ENCODE measurements at places on chromosomes 6 and 20.

- DNase-seq, result no peak
Measured at GRCh38 chr6:151959086-151959485, 151.6 kb downstream of the ESR1 start.

DNA sequence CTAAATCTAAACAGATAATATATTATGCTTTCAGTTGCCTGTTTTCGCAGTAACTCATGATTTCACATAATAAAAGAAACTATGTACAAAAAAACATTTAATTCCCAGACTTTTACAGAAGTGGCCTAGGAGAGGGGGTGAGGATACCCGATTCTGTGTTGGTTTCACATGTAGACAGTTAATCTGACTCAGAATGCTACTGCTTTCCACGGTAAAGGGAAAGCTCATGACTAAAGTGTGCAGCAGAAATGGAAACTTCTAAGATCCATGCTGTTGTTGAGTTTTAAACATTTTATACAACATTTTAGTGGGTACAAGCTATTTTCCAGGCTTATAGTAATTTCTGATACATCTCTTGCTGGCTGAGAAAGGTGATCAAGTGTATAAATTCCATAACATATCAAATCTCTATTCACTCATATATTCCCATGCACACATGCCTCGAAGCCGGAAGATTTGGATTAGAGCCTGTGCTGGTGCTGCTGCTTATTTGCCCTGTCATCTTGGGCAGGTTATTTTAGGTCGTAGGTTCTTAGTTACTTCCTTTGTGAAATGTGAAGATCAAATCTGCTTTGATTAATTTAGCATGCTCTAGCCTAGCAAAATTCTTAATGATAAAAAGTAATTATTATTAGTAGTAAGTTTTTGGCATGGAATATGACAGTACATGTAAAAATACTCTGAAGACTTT is 896.7 kb upstream of the MAP3K7 start:
- no peak for DNase-seq

DNA sequence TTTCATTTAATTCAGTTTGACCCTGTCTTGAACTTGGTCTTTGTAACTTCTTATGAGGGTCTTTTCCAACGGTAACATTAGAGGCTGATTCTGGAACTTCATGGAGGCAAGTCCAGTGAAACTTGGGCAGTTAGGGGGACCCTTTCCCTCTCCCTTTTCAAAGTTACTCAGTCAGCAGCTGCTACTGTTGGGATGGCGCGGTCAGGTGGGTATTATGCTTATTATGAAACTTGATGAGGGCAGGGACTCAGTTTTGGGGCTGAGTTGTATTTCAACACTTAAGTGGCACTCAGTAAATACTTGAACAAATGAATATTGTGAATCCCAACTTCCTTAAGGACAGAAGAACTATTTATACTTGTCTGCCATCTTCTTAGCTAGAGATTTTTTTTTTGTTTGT is 20.8 kb downstream of the TOP1 start:
- no peak for DNase-seq

DNA sequence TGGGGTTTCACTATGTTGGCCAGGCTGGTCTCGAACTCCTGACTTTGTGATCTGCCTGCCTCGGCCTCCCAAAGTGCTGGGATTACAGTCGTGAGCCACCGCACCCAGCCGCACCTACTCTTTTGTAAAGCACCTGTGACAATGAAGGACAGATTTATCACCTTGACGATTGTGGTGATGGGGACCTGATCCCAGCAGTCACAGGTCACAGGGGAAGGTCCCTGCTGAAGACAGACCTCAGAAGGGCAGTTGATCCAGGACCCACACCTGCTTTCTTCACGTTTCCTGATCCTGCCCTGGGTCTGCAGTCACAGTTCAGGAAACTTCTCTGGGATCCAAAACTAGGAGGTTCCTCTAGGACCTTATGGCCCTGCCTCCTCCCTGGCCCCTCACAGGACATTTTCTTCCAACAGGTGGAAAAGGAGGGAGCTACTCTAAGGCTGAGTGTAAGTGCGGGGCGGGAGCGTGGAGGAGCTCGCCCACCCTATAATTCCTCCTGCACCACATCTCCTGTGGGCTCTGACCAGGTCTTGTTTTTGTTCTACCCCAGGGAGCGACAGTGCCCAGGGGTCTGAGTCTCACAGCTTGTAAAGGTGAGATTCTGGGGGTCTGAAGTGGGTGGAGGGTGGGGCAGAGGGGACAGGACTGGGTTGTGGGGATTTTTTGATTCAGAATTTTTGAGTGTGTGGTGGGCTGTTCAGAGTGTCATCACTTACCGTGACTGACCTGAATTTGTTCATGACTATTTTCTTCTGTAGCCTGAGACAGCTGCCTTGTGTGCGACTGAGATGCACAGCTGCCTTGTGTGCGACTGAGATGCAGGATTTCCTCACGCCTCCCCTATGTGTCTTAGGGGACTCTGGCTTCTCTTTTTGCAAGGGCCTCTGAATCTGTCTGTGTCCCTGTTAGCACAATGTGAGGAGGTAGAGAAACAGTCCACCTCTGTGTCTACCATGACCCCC is 3.0 kb downstream of the HLA-E start:
- no peak for DNase-seq

GRCh38 chr6:57207141-57207540 is 15.0 kb downstream of the RAB23 start:
- DNase-seq, result no peak

GRCh38 chr6:159716247-159717096 is 10.8 kb upstream of the WTAP start:
- no peak for DNase-seq

DNA sequence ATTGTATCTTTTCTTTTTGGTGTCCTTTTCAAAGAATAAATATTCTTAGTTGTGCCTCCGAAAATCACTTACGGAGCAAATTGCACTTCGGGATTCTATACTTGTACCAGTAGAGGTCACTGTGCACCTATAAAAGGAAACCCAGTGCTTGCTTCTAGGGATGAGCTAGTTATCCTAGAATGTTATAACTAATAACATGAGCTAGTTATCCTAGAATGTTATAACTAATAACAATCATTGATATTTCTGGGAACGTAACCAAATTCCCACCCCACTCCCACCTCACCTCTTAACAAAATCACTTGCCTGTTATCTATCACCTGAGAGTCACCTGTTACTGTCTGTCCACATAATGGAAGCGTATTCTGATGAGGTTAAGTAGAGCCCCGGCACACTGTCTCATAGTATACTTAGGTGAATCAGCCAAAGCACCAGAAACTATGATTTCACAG is 126.9 kb upstream of the TIAM2 start:
- no peak for DNase-seq

DNA sequence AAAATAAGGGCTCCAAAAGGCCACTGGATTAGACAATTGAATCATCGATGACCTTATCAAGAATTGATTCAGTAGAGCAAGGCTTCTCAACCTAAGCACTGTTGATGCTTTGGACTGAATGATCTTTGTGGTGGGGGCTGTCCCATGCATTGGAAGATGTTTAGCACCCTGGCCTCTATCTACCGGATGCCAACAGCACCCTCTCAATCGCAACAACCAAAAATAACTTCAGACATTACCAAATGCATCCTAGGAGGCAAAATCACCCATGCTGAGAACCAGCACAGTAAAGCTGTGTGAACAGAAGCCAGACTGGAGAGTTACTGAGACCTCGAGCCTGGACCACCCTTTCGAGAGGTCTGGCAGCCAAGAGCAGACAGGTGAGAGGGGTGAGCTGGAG is 67.5 kb downstream of the TBC1D7 start:
- no peak for DNase-seq

GRCh38 chr20:37228082-37228481 is 33.5 kb downstream of the GHRH start:
- no peak for DNase-seq

- no peak for DNase-seq
Measured at GRCh38 chr6:138722425-138723371, 50.9 kb upstream of the CCDC28A start.
